ENCODE measurements at places on chromosomes 4 and X.

DNA sequence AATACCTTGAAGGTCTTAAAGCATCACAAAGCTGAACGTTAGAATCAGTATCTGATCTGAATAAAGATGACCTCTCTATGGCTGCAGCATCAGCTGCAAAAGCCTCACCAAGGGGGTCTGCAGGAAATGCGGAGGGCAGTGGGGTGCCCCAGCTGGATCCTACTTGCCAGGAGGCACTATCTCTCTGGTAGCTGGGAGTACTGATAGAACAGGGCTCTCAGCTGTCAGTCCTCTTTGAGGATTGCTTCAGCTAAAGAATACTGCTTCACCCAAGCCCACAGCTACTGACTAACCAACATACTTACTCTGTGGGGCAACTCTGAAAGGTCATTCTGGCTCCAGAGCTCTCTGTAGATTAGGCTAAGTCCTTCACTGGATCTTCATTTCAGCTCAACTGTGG is 112.5 kb upstream of the ZFP42 start:
- no peak for DNase-seq

DNA sequence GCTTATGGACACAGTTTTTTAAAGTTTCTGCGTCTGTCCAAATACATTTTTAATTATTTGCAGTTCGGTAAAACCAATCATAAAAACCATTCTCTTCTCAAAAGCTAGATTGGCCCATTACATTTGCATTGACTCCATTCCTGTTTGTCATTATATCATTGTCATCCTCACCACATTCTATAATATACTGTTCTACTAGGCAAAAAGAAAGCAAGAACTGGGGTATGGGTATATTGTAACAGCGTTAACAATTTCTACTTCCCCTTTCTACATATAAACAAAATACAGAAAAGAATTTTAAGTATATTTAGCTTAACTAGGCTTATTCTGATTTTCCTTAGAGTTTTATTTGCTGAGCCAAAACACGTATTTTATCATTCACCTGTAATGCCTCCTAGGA is 91.8 kb downstream of the RAP1GDS1 start:
- DNase-seq = no peak

DNA sequence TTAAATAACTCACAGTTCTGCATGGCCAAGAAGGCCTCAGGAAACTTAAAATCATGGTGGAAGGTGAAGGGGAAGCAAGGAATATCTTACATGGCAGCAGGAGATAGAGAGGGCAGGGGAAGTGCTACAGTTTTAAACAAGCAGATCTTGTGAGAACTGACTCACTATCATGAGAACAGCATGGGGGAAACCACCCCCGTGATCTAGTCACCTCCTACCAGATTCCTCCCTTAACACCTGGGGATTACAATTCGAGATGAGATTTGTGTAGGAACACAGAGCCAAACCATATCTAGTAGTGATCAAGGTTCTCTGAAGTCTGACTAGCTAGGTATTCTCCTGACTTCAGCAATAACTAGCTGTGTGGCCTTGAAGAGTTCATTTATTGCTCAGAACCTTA is 56.0 kb downstream of the BANK1 start:
- DNase-seq = no peak

GRCh38 chr4:103118166-103118565 is 18.5 kb upstream of the BDH2 start:
- no peak for DNase-seq

DNA sequence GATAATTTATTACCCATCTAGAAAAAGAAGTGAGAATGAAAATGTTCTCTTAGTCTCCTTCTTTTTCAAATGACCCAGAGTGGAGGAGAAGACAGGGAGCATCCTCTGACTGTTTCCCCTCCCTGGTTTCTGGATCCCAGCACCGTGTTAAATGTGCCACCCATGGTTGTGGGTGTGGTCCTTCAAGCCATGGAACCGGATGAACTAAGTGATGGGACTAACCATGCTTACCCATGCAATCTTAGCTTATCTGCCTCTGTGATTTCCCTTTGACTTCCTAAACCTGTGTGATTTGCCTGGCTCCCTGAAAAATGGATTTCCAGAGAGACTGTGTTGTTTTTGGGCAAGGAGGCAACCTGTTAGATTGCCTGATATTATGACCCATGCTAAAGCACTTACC is 437.1 kb downstream of the MAGEB5 start:
- DNase-seq = no peak

DNA sequence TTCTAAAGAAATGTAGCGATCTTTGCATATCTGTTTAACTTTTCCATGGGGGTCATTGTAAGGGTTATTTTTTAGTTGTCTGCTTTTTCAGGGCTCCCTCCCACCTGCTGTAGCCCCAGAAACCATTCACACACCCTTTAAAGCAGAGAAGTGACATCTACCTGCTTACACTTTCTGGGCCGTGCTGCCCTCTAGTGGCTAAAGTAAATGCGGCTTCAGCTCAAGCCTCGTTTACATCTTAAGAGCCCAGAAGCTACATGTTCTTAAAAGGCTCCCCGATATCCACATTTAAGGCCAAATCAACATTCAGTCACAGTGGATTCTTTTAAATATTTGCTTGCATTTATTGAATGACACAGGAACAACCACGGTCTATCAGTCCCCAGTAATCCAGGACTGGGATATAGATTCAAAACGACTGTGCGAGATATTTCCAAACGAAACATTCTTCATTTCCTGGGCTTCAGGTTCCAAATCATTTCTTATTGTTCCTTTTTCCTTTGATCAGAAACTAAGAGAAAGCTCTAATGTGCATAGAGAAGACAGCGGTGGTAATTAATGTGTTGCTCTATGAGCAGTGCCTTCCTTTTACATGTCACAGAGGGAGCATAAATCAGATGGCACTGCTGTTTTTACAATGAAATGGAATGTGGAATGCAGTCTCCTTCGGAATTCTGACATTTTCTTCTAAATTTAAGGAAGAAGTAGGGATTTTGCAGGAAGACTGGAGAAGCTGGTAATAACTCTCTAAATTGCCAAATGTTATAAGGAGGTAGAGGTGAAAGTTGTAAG is 119.9 kb downstream of the RASGEF1B start:
- peak; percentile 42 for DNase-seq

DNA sequence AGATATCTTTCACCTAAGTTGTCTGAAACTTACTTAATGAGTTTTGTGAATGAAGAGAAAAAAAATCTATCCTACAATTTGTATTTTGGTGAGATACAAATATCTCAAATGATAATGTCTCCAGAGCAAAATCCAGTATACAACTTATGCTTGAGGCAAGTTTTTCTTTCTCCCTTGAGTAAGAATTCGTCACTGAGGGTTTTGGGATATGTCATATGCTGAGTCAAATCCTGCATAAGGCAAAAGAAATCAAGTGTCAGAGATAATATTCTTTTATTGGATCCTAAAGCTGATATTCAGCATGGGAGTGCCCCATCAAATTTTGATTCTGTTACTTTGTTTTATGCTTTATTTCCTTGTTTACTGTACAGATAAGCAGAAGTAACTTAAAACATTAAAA is 1308.6 kb downstream of the ARAP2 start:
- DNase-seq = no peak

- DNase-seq = no peak
Measured at GRCh38 chr4:185838104-185838452, 26.1 kb upstream of the SORBS2 start.

GRCh38 chr4:100314057-100314456 is 123.8 kb upstream of the DDIT4L start:
- no peak for DNase-seq

DNA sequence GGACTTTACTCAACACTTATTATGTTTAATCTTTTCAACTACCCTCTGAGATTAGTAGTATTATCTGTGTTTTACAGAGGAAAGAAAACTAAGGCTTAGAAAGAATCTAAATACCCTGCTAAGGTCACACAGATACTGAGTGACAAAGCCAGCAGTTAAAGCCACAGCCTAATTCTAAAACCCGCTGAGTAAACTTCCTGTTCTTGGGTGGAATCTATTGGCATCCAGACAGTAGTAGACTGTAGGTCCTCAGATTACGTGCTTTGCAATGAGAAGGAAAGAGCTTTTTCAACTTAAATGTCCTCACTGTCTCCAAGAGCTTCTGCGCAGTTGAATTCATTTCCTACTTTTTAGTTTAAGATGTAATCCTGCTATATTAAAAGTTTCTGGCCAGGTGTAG is 126.0 kb downstream of the TENM3 start:
- DNase-seq = no peak

- DNase-seq = no peak
Measured at GRCh38 chr4:155638195-155638965, 28.3 kb upstream of the GUCY1A1 start.

DNA sequence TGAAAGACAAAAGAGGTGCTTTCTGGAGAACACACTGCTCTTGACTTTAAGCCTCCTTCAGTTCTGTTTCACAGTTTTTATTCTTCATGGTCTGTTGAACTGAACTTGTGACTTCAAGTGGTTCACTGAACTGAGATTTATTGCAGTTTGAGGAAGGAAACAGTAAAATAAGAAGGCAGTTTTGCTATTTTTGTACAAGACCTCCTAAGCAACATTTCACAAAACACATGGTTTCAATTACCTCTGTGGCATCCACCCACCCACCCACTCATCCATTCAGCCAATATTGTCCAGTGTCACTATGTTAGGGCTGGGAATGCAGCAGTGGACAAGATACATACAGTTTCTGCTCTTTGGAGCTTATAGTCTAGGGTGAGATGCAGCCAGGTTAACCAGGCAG is 131.3 kb downstream of the IL1RAPL2 start:
- DNase-seq = no peak

- DNase-seq = no peak
Measured at GRCh38 chrX:17095161-17095560, 148.7 kb downstream of the REPS2 start.

DNA sequence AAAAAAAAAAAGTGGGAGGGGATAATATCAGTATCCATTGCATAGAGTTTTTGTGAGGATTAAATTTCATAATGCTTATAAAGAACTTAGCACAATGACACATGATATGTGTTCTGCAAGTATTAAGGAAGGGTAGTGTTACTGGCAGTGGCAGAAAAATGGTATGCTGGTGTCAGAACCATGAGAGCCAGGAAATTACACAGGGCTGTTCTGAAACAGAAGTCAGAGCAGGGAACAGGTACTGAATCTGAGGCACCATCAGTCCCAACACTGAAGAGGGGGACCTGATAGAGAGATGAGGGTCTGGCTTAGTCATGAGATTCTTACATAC is 601.1 kb upstream of the GRIA3 start:
- no peak for DNase-seq

DNA sequence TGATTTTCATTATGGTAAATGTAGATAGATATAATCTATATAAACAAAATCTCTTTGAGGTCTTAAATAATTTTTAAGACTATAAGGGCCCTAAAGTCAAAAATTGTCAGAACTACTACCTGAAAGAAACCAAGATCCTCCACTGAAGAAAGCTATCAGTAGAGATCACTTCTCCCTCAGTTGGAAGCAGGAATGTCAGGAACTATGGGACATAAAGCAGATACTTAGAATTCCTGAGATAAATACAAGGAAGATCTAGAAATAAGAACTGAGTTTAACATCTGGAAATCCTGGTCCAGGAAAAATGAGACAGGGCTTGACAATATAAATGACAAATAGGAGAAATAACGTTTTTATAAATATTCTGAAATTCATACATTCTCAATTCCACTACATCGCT is 97.2 kb downstream of the ADAMTS3 start:
- no peak for DNase-seq

DNA sequence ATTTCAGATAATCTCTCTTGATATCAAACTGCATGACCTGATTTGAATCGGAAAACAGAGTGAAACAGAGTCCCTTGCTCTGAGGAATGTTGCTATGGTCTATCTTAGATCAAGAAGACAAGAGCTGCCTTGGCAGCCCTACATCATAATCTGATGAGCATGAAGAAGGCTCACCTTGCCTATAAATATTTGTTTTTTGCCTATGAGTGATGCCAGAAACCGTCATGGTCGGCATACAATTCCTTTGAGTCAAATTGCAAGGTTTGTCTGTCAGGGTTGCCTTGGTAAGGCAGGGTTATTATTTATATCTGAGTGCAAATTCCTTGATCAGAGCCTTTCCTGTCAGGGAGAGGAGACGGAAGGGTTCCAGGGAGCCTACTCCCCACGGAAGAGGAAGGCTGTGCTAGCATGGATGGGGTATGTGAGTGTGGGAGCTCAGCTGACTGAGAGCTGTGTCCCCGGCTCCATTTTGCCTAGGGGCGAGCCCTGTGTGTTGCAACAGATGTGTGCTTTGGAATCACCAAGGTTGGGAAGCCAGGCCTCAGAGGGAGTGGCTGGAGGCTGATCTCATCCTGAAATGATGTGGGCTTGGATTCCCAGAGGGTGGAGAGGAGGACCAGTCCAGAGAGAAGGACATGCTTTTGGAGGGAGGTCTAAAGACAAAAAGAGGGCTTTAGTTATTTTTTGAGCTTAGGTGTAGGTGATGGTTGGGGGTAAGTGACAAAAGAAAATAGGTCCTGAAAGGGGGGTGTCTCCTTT is 43.6 kb downstream of the RTL9 start:
- DNase-seq = no peak

- DNase-seq = peak; percentile 26
Measured at GRCh38 chrX:2848871-2849301, 20.2 kb downstream of the GYG2 start.

DNA sequence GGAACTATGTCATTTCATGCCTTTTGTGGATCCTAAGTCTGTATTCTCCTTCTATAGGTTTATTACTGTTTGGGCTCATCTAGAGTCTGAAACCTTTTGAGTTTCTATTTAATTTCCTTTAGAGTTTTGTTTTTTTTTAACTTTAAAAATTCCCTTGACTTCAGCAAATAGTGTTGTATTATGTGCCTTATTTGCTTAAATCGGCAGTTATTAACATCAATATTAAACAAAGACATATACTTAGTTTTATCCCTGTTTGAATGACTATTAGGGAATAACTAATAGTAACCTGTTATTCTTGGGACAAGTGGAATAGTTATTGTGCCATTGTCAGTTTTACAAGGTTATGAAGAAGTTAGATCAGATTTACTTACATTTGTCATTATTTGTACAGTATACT is 112.8 kb upstream of the NUDT6 start:
- DNase-seq = no peak

DNA sequence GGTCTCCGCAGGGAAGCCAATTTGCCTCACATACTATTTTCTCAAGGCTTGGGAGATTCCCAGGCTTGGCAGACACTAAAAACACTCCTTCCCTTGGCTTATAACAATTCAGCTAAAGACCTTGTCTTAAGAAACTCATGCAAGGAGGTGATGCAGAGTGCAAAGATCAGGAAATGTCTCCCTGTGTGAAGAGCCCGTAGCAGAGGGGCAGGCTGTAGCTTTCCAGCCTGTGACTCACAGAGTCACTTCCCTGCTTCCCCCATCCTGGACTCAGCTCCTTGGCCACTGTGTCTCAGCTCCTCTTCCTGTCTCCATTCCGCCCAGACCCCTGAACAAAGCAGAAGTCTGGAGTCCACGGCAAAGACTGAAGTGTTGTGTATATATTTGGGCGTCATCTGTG is 56.1 kb downstream of the KDR start:
- no peak for DNase-seq

DNA sequence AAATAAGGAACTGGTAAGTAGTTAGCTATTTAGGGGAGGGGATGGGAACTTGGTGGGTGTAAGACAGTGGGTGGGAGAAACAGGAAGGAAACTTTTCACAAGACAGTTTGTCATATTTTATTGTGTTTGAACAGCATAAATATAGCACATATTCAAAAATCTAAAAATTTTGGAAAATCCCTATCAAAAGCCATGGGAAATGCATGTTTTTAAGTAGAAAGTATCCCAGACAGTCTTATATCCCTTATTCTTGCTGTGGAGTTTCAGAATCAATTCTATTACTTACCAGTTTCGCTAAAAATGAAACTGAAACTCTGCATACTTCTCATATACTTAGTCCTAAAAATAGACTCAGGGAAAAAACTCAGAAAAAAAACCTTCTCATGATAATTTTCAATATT is 22.3 kb upstream of the RASGEF1B start:
- DNase-seq = no peak

- DNase-seq = no peak
Measured at GRCh38 chrX:21153503-21153902, 220.7 kb upstream of the CNKSR2 start.
